ENCODE measurements at places on chromosomes 6 and 20. TPM values are rescaled to one million over a fixed set of nuclear protein-coding genes. Genes with fewer than 3 reads are reported as not detected.

Gene CLPSL1
- not detected for total RNA-seq

Gene FIG4
- total RNA-seq, result 3.8 TPM

Gene ABHD16A
- total RNA-seq, result 14.8 TPM

Gene GRIK2
- total RNA-seq, result 0.21 TPM

Gene CCM2L
- total RNA-seq, result 0.41 TPM

Gene FLRT3
- 1.7 TPM for total RNA-seq
